ENCODE measurements at places on chromosomes 13 and 19.

DNA sequence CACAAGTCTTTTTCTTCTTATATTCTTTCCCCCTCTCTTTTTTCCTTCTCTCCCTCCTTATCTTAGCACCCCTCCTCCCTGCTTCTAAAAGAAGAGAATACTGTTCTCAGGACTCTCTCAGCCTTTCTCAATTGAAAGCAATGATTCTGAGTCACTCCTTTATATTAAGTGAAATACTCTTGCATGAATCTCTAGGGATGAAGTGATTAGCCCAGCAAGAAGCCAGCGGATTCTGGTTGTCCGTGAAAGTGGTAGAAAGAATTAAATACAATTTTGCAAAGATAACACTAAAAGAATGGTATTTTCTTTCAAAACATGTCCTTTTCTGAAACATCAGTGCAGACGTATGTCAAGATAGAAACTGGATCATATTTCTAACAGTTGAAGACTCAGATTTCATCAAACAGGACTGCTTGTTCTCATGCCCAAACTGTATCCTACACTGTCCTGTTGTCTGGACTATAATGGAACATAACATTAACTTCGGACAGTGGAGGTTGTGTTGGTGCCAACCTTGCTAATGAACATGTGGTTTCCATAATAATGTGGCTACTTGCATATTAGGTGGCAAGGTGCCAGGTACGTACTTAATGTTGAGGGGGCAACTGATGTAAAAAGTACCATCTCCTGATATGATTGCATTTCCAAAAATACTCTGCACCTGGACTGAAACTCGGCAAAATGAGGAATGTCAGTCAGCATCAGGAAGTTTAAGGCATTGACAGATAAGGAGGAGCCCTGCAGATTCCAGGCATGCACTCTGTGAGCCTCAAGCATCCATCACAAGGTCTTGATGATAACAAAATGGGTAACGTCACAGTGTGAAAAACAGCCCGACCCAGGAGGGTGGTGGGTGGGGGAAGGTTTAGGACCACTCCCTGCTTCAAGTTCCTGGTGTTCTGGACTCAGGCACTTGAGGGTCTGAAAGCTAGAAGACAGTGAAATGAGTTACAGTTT, 357.2 kb downstream of the DLEU7 start:
- no peak for DNase-seq

GRCh38 chr19:49954933-49955332, 6.0 kb downstream of the SIGLEC11 start:
- DNase-seq: no peak

DNA sequence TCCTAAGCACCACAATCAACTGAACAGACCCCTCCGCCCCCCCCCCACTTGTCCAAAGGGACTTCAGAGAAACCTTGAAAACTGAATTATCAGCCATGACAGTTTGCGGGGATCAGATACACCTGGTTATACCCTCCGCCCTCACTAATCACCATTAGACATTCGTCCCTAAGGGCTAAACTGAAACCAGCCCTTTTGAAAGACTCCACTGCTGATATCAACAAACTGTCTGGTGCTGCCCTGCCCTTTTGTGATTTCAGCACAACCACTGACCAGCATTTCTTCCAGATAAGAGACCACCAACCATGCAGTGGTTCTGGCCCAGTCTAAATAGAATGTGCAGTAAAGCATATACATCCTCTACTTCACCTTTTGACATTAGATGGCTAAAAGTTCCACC, 1422.9 kb downstream of the EFNB2 start:
- DNase-seq: no peak

GRCh38 chr13:50126263-50126992, 111.2 kb downstream of the KCNRG start:
- DNase-seq: no peak
